Calu3 (cell line): ENCODE measurements at places on chromosomes 7 and 10. TPM values are rescaled to one million over a fixed set of nuclear protein-coding genes. Genes with fewer than 3 reads are reported as not detected.

- no peak for DNase-seq
Measured at GRCh38 chr10:87551326-87551725, 46.6 kb downstream of the MINPP1 start.

DNA sequence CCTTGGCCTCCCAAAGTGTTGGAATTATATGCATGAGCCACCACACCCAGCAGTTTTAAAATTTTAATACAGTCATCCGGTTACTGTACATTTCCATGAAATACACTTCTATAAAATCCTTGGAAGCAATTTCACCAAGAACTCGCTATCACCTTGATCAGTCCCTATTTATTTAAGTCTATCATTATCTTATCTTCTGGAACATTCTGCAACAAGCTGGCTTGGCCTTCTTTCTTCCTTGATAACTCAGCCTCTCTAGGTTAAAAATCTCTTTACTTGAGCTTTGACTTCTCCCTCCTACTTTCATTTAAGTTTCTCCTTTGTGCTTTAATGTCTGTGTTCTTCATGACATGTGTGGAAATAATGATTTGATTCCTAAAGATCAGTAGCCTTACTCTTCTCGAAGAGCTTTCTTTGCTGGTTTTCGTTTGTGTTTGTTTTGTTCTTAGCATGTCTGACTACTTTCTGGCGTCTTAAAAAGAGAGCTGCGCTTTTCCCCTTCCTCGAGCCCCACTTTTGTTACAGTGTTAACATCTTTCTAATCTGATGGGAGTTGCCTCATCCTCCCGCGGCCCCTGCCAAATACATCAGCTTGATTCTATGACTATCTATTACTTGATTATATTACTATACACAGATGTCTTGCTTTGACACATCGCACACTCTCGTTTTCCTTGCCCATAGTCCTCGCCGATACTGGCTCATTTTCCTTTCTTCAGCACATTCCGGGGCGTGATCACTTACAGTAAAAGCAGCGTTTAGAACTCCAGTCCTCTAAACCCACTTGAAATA, 11.1 kb upstream of the CALML5 start:
- no peak for DNase-seq

GRCh38 chr7:121394709-121395140, 1.4 kb downstream of the FAM3C start:
- DNase-seq, result peak; percentile 22

DNA sequence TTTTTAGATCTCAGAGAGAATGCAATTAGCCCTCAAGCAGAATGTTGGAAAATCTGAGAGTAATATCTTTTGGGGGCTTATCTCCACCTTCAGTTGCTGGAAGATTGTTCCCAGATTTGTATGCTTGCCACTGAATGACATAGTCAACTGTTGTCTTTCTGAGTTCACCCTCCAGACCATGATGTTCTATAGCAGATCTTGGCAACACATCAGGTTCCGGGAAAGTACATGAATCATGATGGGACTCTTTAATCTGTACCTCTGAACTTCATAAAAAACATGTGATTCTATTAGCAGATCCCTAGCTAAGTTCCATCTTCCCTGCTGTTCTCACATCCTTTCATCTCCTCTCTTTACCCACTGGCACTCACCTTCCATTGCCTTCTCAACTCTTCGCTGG, 68.9 kb downstream of the PLCE1 start:
- no peak for DNase-seq

GRCh38 chr10:47311932-47312662, 10.2 kb upstream of the GDF2 start:
- DNase-seq, result peak; percentile 92

DNA sequence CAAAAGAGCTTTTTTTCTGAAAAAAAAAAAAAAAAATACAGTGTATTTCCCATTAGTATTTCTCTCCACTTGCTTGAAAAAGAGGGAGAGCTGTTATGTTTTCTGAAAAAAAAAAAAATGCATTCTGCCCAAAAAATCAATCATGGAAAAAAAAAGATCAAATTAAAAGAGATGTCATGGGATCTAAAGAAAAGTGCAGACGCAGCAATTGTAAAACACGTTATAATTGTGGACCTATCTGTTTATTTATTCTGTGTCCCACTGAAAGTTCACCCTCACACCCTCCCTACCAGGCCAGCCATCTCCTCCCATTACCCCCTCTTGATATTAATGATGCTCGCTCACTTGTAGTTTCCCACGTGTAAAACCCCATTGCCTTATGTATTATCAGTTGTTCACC, 674.0 kb upstream of the C7orf33 start:
- no peak for DNase-seq

DNA sequence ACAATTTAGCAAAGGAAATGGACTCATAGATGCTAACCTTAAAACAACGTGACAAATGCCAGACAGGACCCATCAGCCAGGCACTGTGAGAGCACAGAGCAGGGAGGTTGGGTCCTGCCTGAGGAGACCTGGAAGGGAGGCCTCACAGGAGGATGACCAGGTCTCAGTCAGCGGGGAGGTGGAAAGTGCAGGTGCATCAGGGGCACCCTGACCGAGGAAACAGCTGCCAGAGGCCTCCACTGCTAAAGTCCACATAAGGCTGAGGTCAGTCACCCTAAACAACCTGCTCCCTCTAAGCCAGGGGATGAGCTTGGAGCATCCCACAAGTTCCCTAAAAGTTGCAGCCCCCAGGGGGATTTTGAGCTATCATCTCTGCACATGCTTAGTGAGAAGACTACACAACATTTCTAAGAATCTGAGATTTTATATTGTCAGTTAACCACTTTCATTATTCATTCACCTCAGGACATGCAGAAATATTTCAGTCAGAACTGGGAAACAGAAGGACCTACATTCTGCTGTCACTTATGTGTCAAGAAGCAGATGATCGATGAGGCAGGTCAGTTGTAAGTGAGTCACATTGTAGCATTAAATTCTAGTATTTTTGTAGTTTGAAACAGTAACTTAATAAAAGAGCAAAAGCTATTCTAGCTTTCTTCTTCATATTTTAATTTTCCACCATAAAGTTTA, 157.6 kb upstream of the LANCL2 start:
- no peak for DNase-seq

- no peak for DNase-seq
Measured at GRCh38 chr10:114163062-114163461, 10.9 kb downstream of the CCDC186 start.

DNA sequence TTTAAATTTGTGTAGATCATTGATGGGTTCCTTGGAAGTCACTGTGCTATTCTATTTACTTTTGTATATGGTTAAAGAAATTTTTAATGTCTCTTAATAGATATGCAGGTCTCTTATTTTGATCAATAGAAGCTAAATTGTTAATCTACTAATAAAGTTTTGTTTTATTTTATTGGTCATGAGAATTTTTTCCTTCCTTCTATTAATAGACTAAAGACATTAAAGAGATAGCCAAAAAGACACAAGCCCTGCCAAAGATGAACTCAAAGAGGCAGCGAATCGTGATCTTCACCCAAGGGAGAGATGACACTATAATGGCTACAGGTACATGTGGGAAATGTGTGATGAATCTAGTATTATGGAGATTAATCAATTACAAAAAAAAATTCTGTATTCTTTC, 226.2 kb upstream of the KAT6B start:
- DNase-seq, result no peak

CEP55 gene
- total RNA-seq, result 46.9 and 52.2 TPM in 2 replicates

IGFBP1 gene
- 3.3 and 6.1 TPM in 2 replicates for total RNA-seq
